Thymus (tissue), 14 donors: ENCODE measurements at places on chromosomes 5 and 9.

DNA sequence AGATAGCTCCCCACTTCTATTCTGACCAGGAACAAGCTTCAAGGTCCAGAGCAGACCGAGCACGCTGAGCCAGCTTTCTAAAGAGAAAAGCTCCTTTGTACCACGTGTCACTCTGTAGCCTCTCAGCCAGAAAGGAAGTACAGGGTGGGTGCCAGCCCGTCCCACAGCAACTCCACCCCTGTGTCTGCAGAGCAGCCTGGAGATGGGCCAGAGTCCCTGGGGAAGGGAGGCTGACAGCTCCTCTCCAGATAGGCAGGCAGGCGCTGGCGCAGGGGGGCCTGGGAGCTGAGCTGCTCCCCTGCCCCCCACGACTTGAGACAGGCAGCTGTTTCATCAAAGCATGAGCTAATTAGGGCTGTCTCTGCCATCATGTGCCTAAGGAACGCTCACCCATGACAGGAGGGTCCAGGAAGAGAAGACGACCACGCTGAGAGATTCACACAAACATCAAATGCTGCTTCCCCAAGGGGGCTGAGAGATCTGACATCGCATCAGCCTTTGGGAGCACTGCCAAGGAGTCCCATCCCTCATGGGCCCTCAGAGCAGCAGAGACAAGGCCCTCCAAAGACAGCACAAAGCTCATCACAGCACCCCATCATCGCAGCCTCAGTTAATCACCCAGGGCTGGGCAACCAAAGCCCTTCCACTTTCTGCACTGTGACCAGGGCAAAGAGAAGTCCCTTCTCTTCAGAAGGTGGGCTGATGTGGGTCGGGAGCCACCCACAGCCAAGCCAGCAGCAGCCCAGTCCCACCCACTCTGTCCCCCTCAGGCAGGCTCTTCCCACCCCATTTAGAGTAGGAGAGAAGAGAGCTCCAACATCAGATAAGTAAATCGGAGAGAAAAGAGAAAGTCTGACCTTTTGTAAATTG is 78.5 kb upstream of the LRRTM2 start:
- peak; percentile 65 for DNase-seq

DNA sequence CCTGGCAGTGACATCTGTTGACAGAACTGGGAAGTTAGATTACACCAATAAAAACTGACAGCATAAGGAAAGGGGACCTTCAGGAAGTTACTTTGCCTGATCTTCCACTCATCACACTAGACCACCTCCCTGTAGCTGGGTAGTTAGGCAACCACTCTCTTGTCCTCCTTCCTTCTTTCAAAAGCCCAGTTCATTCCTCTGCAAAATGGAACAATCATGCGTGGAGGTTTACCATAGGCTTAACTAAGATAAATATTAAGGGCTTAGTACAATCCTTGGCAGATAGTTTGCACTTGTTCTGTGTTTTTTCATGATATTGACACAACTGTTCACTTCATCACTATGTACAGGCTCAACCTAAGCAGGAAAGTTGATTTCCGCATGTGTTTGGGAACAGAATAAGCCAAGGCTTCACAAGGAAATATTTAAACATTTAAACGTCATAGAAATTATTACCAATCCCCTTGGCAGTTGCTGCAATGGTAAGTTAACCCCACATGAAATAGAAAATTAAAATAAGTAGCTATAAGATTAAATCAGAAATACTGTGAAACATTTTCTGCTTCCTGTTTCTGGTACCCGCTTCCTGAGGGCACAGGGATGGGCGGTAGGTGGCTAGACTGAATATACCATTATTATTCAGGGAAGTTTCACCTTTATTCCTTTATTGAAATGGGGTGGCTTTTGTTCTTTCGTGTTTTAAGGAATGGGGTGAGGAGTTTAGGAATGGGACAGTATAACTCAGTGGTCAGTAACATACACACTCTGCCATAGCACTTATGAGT is 9.9 kb upstream of the PTGER4 start:
- no peak for DNase-seq

GRCh38 chr5:59559323-59559722 is 334.2 kb downstream of the PDE4D start:
- DNase-seq: no peak

DNA sequence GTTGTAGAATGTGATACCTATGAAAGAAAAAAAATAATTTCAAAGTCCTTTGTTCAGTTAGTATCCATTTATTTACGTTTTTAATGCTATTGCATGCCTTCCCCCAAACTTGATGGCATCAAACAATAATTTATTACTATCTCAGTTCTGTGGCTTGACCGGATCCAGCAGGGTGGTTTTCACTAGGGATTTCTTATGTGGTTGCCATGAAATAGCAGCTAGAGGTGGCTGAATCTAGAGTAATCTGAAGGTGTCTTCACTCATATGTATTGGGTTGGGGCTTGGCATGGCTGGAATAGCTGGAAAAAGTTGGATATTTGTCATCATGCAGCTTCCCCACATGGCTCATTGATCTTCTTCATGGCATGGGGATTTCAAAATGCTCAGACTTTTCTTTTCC is 619.3 kb upstream of the ZNF608 start:
- DNase-seq: no peak

- DNase-seq: no peak
Measured at GRCh38 chr5:121691478-121691877, 160.2 kb upstream of the FTMT start.

- no peak for DNase-seq
Measured at GRCh38 chr5:78429332-78429980, 69.0 kb downstream of the SCAMP1 start.

DNA sequence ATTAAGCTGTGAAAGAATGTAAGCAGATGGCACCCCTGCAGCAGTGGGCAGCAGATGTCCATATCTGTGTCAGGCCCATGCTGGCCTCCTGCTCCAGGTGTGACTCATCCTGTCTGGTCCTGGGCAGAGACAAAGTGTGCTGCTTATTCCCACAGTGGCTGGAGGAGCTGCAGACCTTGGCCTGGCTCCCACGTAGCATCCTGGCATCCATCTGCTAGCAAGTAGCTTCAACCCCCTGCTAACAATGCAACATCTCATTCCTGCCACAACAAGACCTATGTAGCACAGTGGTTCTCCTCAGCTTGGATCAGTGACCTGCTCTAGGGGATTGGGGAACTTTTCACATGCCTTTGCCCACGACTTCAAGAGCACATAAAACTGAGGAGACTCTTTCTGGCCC is 126.4 kb upstream of the SLC12A2 start:
- no peak for DNase-seq

DNA sequence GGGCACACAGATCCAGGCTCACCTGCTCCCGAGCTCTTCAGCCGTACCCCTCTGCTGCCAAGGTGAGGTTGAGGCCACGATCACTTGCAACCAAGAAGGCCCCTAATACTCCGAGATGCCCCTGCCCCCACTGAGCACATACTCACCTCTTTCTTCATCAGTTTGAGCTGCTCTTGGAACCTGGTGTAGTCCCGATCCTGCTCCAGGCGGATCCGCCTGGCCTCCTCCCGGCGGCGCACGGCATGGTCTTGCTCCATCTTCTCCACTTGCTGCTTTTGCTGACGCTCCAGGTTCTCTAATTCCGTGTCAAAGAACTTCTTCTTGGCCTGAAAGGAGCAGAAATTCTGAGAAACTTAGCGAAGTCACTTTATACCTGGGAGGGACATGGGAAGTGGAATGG is 75.7 kb upstream of the FBXW11 start:
- no peak for DNase-seq

GRCh38 chr9:98654247-98654646 is 54.5 kb downstream of the GABBR2 start:
- no peak for DNase-seq

GRCh38 chr5:174505621-174506020 is 218.8 kb upstream of the MSX2 start:
- DNase-seq: no peak

GRCh38 chr9:89021154-89021803 is 30.0 kb downstream of the S1PR3 start:
- DNase-seq: no peak

DNA sequence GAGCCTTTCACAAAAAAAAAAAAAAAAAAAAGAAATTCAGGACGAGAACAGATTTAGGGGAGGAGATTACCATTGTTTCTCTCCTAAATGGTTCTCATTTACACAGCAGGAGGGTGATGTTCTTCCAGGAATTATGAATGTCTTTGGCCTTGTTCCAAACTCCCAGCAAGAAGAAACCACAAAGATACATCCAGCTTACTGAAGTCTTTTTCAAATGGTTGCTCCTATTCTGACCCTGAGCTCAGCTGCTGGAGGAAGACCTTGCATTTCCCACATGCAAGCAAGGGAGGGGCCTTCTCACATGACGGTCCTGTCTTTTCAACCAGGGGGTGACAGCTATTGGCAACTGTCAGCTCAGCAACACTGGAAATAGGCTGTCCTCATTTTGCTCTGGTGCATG is 203.0 kb upstream of the VLDLR start:
- DNase-seq: no peak

GRCh38 chr5:90590-91547 is 1.1 kb upstream of the PLEKHG4B start:
- no peak for DNase-seq

DNA sequence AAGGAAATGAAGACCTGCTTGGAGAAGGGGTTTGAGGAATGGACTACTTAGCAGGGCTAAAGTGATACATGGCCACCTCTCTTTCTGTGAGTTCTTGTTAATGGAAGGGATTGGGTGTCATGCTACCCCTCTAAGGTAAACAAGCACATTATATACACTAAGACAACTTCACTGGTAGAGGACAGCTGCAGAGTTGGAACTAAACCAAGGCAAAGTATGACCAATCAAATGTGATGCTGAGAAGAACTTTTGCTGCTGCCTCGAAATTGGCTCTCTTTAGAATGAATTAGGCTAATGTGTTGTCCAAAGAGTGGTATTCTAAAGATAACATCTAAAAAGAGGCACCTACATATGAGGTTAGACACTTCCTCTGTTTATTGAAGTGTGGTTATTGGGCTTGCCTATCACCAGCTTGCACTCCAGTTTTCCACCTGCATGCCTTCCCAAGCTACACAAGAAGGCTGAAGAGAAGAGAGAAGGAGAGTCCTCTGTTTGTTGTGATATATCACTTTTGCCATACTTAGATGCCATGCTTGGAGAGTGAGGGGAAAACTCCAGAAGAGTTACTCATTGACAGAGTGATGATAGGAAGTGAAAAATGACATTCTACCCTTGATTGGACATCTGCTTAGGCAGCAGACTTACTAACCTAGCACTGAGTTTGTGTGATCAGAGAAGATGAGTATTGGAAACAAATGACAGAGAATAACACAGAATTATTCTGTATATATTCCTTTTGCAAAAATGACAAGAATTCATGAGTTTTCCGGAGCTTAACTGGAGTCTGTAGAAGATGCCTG is 536.1 kb downstream of the ZNF608 start:
- no peak for DNase-seq

GRCh38 chr5:122067390-122067789 is 10.7 kb downstream of the LOX start:
- no peak for DNase-seq

DNA sequence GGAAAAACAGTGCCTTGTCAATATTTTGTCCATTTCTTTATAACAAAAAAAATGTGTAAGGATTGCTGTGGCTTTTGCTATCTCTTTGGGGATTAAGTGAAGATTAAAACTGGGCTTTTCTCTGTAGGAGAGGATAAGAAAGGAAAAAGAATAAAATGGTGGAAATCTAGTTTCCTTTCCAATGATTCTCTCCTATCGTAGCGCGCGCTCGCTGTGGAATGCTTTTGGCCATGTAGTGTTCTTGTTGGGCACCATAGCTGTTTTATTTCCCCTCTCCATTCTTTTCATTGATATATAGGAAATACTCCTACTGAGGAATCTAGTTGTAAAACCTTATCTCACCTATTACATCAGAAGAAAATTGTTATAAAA is 1.5 kb downstream of the STXBP1 start:
- DNase-seq: no peak

GRCh38 chr5:36006163-36006562 is 15.0 kb upstream of the UGT3A1 start:
- no peak for DNase-seq

DNA sequence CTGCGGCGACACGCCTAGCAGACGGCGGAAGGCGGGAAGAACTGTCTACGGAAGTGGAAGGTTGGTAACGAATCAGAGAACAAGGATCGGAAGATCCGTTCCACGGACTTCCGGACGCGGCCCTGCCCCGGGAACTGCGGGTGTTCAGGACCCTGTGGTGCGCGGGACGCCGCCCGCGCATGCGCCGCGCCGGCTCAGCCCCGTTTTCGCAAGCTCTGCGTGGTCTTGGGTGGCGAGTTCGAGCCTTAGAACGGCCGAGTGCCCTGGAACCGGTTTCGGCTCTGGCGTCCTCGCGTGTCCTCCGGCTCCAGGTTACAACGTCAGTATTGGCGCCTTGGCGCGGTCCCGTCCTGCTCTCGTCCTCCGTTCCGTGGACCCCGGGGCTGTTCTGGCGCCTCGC is 515 bp upstream of the RNU6ATAC start:
- DNase-seq: no peak

GRCh38 chr5:32462618-32463017 is 18.1 kb upstream of the ZFR start:
- no peak for DNase-seq

DNA sequence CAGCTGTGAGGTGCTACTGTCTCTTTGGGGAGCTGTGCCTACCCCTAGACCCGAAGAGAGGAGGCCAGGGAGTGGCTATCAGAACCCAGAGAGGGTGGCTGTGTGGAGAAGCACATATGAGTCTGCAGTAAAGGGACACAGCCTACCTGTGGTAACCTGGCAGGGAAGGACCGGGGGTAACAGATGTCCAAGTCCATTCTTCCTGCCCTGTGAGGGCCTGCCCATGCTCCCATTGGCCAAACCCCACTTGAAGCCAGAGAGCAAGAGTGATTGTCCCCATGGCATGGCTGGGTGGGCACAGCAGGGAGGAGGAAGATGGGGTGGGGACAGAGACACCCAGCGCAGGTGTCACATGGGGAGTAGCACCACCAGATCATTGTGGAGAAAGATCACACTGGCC is 39.3 kb downstream of the BOD1 start:
- no peak for DNase-seq

DNA sequence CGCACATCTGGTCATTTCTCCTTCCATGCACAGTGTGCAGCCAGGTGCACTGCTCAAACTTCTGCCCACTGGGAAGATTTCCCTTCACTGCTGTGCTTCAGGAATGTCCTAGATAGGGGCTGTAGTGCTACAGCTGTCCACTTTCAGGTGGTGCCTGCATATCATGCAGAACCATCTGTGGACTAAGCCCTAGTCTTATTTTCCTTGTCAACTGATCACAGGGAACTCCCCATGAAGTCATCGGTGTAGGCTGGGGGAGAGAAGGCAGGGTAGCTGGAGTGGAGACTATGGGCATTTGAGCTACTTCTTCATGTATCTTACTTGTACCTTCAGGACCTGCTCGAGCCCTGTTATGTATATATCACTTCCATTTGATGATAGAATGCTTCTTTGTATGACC is 150.9 kb upstream of the PLCXD3 start:
- no peak for DNase-seq

- no peak for DNase-seq
Measured at GRCh38 chr5:40569546-40570270, 110.0 kb upstream of the PTGER4 start.

DNA sequence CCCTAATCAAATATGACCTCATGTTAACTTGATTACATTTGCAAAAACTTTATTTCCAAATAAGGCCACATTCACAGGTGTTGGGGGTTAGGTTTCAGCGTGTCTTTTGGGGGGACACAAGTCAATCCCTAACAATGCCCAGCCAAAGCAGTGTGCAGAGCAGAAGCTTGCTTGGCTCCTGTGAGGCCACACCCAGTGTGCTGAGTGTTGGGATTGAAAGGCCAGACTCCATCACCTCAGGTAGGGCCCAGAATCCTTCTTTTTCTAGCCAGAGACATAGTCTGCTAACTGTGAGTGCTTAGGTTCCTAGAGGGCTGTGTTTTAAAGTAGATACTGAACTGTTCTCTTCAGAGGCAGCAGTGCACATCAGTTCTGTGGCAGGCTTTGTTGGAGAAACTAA is 27.9 kb downstream of the KDM4C start:
- no peak for DNase-seq
